ENCODE measurements at places on chromosomes 2 and 18.

DNA sequence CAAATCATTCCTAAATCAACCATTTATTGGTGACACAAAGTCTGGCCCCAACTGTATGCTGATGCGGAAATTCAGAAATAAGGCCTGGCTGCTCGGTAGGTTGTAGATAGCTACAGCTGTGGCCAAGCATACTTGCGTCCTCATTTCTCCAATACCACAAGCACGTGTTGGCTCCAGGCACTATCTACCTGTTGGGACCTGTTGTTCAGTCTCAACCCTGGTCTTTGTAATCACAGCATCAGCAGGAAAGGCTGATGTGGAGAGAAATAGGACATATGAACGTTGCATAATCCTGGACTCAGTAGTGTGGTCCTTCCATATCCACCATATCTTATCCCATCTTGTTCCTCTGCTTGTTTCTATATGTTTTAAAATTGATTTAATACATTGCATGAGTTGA, 212.6 kb downstream of the PMAIP1 start:
- DNase-seq: no peak

DNA sequence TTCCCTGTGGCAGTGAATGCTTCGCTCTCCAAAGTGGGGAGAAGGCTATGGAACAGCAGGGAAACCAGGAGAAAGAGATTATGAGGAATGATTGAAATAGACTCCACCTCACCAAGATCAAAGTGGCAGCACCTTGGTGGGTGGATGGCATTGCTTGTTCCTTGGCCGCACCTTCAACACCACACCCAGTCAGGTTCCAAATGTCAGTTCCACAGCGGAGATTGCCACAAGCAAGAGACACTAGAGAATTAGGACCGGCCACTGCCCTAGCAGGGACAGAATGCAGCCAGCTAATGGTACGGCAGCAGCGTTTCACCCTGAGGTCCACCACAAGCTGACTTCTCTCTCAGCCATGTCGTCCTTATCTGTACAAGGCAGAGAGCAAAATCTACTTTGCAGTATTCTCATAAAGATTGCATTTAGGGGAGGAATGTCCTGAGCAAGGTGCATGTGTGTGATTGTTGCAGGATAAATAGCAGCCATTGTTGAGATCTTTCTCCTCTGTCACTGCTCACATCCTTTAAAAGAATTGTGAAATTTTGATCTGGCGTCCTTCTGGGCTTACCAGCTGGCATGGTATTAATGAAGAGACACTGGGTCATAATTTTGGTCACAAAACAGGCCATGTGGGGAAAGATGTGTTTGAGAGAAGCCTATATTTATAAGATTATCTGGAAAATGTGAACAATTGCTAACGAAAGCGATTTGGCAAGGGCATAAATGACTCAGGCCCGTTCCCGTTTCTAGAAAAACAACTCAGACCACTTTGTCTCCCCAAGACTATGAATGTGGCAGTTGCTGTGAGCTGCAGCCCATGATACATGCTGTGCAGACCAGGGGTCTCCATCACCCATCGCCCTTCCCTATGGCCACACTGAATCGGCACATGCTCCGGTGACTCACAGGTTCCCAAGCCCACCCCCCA, 228.6 kb upstream of the ID2 start:
- DNase-seq: peak; percentile 50

GRCh38 chr2:61575447-61575859, 37.3 kb upstream of the XPO1 start:
- peak; percentile 4 for DNase-seq

- no peak for DNase-seq
These were observed 945.4 kb upstream of the GYPC start for GRCh38 chr2:125710561-125710960.

- DNase-seq: no peak
These were observed at the start of gene UGT1A9 for GRCh38 chr2:233671290-233672161. Gene UGT1A9, plus strand, starts transcription at chr2:233671898. Its CDS starts 37 bp downstream, at chr2:233671935.

- DNase-seq: no peak
These were observed 10.3 kb downstream of the CNRIP1 start for GRCh38 chr2:68309426-68309825.

Data from astrocyte (in vitro differentiated cells and primary cell).